ENCODE measurements at places on chromosomes 1 and 21.

- DNase-seq = no peak
These were observed 47.1 kb upstream of the ZYG11A start for GRCh38 chr1:52795464-52795863.

DNA sequence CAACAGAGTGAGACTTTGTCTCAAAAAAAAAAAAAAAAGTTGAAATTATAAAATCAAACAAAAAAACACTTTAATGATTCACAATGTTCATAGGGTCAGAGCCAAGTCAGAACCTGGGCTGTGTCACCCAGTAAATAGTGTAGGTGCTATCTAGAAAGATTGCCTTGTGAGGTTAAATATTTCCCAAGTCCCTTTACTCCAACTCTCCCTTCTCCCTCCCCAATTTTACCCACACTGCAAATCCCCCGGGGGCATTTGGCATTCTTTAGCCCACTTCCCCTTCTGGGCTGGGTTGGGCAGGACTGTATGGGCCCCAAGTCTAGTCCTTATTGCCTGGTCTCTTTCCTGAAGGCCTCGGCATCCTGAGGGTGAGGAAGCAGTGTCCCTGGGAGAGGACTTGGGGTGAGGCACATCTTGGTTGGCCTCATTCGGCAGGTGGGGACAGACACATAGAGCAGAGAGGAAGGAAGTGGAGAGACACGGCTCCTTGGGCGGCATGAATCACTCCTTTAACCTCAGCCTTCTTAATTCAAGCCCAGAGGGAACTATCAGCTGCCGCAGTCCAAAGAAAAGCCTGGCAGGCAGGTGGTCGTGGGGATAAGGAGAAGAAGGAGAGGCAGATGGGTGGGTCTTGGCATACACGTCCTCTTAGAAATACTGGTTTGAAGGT lies 8.2 kb downstream of the ADORA1 start:
- DNase-seq = no peak

GRCh38 chr1:205534444-205534985 lies 30.0 kb downstream of the CDK18 start:
- no peak for DNase-seq

GRCh38 chr1:17632541-17633184 lies 93.2 kb downstream of the ARHGEF10L start:
- no peak for DNase-seq

DNA sequence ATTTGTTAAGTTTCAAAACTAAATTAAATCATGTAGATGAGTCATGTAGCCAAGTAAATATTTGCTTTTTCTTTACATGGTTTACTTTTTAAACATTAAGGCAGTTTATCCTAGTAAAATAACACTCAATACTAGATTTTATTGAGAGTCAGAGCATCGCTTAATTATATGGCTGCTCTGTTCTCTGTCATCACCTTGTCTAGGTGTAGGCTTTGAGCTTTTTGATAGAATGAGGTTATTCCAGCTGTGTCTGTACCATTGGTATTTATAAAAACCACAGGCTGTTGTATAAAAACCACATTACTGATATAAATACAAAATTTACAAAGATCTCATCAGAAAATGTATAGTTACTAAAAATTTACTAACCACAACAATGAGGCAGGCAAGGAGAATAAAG lies 42.5 kb upstream of the GPR52 start:
- no peak for DNase-seq

DNA sequence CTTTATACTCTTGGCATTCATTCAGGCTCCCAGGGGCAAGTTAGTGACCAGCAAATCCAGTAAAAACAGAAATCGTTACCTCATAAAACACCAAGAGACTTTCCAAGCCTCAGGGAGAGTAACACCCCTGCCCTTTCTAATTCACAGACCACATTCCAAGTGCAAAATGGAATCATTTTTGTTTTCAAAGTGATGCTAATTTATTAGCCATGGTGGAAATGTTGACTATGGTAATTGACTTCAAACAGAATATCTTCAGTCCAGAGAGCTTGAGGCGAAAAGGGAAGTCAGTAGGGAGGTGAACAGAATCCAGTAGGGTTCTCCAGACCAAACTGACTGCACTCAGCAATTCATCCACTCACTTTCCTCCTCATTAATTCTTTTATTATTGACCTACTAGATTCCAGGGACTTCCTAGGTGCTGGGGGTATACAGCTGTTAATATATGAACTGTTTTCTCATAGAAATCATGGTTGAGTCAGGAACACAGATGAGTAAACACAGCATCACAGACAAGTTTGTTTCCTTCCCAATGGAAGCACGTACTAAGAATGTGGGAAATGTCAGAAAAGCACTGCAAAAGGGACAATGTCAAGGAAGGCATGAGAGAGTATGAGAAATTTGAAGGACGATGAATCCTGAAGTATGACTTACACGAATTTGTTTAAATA lies 388.5 kb upstream of the C1orf87 start:
- DNase-seq = no peak

GRCh38 chr1:234862944-234863515 lies 253.1 kb upstream of the IRF2BP2 start:
- DNase-seq = no peak

GRCh38 chr1:37901893-37902225 lies 42.5 kb upstream of the MTF1 start:
- DNase-seq = no peak

- no peak for DNase-seq
These were observed 15.3 kb upstream of the TMCO2 start for GRCh38 chr1:40232444-40232843.

DNA sequence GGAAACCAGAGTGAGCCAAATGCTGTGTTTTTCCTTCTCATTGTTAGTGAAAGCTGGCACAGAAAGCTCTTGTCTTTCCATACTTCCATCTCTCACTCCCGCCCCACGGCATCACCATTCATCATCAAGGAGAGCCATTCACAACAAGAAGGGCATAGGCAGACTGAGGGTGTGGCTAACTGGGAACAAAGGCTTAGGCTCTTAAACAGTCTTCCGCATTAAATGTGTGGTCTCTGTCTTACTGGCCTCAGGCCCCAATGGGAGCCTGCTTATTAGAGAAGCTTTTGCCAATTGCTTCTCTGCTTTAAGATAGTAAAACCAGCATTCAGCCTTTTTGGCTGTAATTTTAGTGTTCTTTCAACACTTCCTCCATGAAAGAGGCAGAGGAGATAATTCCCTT lies 51.4 kb downstream of the TNFSF18 start:
- no peak for DNase-seq

GRCh38 chr1:24487455-24487854 lies 15.2 kb upstream of the RCAN3 start:
- no peak for DNase-seq

- no peak for DNase-seq
These were observed 11.4 kb downstream of the SDE2 start for GRCh38 chr1:225987491-225988316.

DNA sequence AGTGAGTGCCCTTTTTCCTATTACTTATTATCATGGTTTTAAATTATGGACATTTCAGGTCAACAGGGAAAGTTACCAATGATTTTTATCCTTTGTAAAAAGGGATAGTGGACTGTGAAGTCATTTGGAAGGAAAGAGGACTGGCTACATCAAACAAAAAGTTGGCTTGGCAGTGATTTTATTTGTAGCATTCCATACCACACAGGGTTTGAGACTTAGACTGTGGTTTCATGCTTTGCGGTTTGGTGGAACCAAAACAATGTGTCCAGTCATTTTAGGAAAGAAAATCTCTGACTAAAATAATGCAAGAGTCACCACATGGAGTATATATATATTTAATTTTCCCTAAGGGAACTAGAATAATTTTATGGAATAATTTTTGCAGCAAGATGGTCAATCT lies 239.5 kb downstream of the HMCN1 start:
- no peak for DNase-seq

- no peak for DNase-seq
These were observed 101.8 kb downstream of the TMEM53 start for GRCh38 chr1:44572572-44572879.

GRCh38 chr1:215672482-215672881 lies 105.4 kb downstream of the KCTD3 start:
- DNase-seq = no peak

- no peak for DNase-seq
These were observed 30.6 kb downstream of the ARHGEF16 start for GRCh38 chr1:3485016-3485415.

DNA sequence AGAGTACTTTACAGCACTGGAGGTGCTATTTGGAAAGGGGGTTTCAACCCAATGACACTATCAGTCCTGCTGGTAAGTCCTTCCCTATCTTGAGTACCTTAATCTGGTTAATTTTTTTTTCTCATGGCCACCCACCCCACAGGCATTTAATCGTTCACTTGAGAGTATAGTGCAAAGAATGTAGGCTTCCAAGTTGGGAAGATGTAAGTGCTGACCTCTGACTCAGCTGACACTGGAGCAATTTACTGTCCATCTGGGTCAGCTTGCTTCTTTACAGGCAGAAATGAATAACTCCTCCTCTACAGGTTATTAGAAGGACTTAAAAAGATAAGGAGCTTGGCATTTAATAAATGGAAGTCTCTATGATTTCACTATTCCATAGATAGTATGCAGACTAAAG lies 89.6 kb downstream of the AK5 start:
- DNase-seq = no peak

DNA sequence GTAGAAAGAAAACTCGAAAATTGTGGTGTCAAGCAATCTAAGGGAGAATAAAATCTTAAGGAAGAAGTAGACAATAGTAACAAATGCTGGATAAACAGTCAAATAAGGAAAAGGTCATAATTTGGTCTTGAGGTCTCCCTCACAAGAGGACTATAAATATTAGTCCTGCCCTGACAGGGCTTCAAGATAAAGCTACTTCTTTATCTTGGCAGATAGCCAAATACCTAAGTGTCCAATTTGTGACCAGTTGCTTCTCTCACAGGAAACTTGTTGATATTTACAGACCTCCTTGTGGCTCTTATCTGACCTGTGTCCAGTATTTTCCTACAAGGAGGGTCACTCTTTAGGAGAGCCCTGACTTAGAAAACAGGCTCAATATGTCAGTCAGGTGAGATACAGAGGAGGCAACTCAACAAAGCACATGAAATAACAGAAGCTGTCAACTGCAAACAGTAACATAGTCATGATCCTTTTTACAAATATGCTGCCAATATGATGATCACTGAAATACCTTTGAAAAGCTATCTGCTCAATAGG lies 88.8 kb downstream of the TNNI3K start:
- no peak for DNase-seq

DNA sequence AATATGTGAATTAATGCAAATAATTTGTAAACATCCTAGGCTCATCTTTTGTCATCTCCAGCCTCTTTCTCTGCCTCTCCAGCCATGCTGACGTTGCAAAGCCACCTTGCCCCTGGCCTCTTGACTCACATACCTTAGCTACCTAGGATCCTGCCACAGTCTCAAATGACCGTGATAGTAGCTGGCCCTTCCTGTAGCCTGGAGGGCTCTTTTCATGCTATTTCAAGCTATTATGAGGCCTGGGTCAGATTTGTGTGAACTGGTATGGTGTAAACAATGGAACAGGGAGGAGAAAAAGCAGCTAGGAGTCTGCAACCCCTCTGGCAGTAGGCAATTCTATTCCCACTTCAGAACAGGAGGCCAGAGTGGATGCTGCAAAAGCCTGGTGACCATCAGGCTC lies 337.7 kb downstream of the DISC1 start:
- DNase-seq = no peak

DNA sequence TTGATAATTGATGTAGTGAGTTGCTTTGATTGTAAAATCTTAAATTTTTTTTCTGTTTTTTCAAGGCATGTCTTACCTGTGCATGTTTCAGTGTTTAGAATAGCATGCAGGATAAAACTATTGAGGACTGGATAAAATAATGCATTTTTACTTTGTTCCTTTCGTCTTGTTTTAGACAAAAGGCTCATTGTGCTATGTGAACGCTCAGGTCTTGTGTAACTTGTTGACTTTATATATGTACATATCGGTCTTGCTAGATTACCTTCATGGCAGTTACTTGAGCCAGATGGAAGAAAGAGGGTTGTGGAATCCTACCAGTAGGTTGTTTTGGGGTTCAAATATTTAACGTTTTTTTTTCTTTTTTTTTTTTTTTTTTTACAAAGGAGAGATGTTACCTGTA lies 7.0 kb downstream of the NFIA start:
- DNase-seq = no peak

DNA sequence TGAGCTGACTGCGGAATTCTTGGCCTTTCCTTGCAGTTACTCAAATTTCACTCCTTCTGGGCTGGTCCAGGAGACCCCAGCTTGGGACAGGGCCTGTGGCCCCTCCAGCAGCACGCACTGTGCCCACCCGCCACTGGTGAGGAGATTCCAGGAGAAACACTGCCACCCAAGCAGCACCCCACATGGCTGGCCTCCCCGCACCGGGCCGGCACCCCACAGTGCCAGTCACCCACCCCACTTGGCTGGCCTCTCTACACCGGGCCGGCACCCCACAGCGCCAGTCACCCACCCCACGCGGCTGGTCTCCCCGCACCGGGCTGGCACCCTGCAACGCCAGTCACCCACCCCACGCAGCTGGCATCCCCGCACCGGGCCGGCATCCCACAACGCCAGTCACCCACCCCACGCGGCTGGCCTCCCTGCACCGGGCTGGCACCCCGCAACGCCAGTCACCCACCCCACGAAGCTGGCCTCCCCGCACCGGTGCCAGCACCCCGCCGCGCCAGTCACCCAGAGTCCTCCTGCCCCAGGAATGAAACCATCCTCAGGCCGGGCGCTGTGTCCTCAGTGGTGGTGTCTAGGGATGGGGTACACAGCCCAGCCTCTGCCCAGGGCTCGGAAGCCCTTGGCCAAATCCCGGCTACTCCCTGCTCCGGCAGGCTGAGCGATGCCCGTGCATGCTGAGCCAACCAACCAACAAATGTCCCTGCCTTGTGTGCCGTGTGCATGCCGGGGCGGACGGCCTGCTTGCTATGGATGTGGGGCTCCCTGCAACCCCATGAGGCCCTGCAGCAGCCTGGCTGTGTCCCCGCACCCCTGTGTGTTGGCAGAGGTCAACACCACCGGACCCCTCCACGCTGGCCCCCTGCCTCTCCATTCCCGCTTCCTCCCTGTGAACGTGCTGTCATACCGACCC lies 38.6 kb upstream of the TSPEAR start:
- no peak for DNase-seq

DNA sequence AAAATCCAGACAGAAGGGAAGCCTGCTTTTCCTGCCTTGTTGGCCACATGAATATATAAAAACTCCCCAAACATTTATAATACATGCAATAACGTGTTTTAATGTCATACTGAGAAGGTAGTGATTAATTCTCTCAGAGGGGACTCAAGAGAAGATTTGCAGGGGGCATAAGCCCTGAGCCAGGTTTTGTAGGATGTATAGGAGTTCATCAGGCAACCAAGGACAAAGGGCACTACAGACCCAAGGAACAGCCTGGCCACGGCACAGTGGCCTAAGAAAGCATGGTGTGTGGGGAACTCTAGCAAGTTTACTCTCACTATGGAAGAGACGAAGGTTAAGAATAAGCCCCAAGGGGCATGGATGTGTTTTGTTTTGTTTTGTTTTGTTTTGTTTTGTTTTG lies 15.4 kb upstream of the TNNI1 start:
- no peak for DNase-seq

GRCh38 chr1:96281491-96281890 lies 440.1 kb upstream of the PTBP2 start:
- no peak for DNase-seq

- no peak for DNase-seq
These were observed 280.0 kb downstream of the NFIA start for GRCh38 chr1:61362351-61362750.

Measured in forelimb muscle (tissue), 1 donor.